ENCODE measurements at places on chromosomes 2 and 18.

GRCh38 chr2:86747711-86748639 is 27.9 kb downstream of the RMND5A start:
- DNase-seq, result no peak

- no peak for DNase-seq
Observed at GRCh38 chr2:38830526-38831159, 45.1 kb downstream of the DHX57 start.

DNA sequence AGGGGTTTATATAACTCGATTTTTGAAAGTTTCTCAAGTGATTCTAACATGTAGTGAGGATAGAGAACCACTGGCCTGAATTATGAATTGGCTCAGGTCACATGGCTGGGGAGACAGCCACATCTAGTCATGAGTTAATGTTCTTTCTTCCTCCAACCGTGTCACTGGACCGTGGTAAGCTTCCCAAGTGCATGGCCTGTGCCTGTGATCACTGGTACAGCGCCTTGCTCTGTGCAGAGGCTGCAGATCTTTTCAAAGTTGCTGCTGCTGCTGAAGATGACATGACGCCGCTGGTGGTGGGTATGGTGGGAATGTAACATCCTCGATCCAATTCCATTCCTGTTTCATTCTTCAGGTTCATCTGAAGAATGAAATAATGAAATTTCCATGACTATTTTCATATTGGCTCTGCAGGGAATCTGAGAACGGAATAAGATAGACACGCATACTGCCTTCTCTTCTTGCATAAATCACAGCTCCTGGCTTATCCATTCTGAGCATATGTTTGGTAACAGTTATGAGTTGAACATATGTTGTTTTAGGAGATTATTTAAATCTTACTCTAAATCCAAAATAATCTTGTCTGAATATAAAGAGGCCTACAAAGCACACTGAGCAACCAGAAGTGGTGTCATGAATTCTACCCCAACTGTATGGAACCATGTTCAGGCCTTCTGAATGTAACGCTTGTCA is 100.5 kb upstream of the THSD7B start:
- no peak for DNase-seq

DNA sequence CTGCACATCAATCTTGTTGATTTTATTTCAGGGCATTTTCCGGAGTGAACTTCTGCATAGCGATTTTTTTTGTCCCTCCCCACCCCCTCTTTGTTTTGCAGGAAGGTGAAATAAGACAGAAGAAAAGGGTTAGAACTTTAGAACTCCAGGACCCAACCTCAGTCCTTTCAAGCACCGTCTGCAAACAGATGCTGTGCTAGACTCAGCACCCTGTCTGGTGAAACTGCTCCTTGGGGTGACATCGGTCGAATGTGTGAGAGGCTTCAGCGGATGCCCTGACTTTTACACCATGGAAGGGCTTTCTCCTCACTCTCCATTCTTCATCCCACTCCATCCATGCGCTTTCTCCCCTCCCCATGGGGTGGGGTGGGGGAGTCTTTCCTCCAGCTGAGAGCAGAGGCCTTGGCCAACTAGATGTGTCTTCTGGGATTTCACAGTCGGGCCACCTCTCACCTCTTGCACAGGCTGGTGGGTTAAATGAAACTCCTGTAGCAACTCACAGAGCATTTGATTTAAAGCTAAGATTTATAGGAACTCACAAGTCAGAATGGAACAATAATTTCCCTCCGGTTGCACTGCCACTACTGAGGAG is 43.3 kb upstream of the EDAR start:
- no peak for DNase-seq

GRCh38 chr2:226797289-226797988 is 2.2 kb downstream of the IRS1 start:
- no peak for DNase-seq

DNA sequence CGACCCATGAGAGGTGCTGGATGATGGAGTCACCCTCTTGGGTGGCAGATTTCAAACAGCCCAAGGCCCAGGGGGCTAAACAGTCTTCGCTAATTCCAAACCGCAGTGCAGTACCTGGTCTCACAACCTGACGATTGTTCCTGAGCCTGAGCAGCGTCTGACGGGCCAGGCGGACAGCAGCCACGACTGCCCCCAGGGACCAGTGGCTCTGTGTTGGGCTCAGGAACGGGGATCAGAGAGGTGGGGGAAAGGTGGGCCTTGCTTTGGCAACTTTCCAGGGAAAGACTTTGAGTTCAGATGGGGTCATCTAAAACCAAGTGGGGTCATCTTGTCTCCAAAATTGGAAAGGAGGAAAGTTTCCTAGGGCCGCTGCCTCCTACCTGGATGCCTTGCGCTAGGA is 492 bp downstream of the COLEC11 start:
- DNase-seq, result no peak

GRCh38 chr2:200408428-200409316 is 101.2 kb downstream of the KCTD18 start:
- DNase-seq, result no peak

- peak; percentile 29 for DNase-seq
Observed at GRCh38 chr2:157628477-157629415, at the start of gene ACVR1C. TSS of gene ACVR1C (minus strand) at chr2:157628864. CDS start at chr2:157628644, 220 bp downstream.

- DNase-seq, result no peak
Observed at GRCh38 chr2:64770781-64771334, 117.1 kb upstream of the SERTAD2 start.

DNA sequence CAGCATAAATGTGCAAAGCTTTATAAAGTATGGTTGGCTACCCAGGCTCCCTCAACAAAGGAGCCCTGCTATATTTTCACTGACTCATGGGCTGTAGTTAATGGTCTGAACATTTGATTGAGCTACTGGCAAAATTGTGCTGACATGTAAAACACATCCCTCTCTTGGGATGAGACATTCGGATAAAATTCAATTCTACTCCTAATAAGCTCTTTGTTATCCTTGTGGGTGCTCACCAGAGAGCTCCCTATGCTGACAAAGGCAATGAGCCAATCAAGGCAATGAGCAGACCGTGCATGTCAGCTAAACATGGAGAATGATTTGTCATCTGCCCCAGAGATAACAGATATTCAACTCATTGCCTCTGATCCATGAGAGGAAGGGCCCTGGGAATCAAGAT is 27.7 kb downstream of the SERPINB8 start:
- no peak for DNase-seq

DNA sequence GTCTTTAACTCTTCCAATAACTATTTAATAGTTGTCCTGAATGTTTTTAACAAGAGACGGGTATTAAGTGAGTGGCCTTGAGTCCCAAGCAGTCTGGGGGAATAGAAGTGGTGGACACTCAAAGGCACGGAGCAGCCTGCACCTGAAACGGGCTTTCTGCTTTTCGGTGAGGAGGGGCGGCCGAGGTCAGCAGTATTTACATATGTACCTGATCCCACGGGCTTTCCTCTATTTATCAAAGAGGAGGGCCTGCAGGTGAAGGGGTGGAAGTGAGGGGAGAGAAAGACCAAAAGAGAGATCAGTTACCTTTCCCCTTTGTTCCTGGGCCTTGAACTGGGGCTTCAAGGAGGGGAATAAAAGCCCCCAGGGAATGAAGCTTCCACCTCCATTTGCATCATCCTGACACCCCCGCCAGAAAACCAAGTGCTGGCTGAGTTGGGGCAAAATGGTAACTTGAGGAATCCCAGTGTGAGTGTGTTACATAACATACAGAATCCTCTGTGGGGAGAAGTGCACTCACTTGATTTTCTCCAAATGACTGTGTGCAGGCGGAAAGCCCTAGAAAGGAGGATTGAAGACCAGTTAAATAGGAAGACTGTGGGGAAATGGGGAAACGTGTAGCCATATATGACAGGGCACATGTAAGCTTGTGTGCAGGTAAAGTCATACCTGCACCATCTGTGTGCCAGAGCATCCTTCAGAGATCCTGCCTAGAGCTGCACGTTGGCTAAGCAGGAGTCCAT is 12.4 kb downstream of the POU3F3 start:
- DNase-seq, result no peak

GRCh38 chr2:150413366-150413765 is 74.1 kb downstream of the RND3 start:
- no peak for DNase-seq

GRCh38 chr2:226325526-226325925 is 474.1 kb downstream of the IRS1 start:
- DNase-seq, result no peak

DNA sequence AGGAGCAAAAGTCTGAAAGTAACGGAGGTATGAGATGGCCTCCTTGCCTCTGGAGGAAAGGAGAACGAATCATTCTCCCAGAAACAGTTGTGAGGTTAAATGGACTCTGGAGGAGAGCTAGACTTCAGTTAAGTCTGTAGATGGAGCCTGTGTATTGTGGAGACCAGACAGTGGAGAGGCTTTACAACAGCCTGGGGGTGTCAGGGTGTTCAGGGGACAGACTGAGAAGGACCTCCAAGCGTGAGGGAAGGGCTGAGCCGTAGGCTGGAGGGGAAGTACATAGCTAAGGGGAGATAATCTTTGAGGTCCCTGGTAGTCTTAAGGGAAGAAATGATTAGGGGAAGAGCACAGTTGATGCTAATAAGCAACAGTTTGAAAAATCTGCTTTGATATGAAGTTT is 76.6 kb downstream of the GALNT1 start:
- DNase-seq, result no peak

GRCh38 chr18:22311301-22311700 is 106.4 kb downstream of the CTAGE1 start:
- no peak for DNase-seq

- peak; percentile 28 for DNase-seq
Observed at GRCh38 chr2:43221763-43222474, 4.5 kb downstream of the ZFP36L2 start.

DNA sequence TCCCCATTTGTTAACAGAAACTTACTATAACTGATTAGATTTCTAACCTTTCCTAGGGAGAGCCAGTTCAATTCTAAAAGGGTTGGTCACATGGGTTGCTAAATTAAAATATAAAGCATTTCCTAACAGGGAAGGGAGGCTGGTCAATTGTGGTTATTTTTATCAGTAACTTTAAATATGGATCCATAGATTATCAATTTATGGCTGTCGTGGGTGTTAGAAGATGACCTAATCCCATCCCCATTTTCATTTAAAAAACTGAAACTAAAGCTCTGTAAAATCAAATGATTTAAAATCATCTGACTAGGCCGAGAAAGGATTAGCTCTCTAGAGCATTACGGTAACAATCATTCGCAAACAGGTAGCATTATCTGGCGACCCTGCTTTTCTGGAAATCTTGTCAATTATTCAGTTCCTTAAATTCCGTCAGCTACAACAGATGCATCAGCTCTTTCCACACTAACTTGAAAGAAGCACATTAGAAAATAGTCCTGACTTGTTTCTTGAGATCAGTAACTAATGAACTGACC is 953 bp upstream of the HNRNPA3 start:
- no peak for DNase-seq

GRCh38 chr18:3118195-3119010 is 101.4 kb downstream of the MYOM1 start:
- no peak for DNase-seq

GRCh38 chr2:96265349-96265839 is 403 bp downstream of the TMEM127 start:
- peak; percentile 15 for DNase-seq

DNA sequence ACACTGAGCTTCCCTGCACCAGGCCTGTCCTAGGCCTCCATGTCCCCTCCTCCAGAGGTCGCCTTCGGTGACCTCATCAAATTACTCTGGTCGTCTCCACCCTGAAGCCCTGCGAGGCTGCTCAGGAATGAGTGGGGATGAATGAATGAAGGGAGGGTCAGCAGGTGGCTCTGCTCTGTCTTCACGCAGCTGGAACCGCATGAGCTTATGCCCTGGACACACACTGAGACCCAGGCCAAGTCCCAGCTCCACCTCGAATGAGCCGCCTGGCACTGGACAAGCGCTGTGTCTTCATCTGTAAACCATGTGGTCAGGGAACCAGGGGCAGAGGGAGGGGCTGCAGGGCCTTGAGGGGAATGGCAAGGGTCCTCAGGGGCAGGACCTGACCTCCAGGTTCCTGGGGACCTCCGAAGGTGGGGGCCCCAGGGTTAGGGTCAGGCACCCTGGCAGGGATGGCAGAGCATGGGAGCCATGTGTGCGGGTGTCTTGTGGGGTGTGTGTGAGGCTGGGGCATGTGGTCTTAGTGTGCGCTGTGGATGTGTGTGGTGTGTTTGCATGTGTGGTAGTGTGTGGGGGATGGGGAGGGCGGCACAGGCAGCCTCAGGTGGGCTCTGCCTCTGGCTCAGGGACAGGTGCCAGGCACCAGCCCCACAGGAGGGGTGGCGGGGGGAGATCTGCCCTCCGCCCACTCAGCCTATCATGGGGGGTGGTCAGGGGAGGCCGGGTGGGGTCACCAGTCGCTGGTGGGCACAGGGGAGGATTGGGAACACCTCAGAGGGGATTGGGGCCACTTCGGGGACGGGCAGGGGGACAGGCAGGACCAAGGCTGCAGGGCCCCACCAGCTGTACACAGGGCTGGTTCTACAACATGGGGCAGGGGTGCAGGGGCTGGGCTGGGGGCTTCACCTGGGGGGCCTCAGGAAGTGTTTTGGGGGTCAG is 13.9 kb downstream of the ODC1 start:
- DNase-seq, result no peak

DNA sequence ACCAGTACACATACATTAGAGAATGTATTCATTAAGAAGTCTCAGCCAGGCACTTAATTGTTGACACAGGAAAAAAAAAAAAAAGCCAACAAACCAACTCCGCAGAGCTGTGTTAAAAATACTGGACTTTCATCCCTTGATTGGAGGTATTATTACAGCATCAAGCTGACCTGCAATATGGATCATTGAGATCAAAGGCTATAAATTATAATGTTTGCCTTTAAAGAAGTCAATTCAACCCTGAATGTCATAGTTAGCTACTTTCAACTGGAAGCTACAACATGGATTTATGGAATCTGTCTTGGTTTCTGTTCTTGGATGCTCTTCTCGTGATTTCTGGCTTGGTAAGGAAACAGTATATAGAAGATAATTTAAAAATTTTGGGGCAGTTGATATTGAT is at the start of gene MEP1B:
Gene MEP1B, plus strand, starts transcription at position 250 of the 400 bp plus-strand sequence. Its CDS starts 32 bp downstream, at position 282.
- DNase-seq, result no peak

DNA sequence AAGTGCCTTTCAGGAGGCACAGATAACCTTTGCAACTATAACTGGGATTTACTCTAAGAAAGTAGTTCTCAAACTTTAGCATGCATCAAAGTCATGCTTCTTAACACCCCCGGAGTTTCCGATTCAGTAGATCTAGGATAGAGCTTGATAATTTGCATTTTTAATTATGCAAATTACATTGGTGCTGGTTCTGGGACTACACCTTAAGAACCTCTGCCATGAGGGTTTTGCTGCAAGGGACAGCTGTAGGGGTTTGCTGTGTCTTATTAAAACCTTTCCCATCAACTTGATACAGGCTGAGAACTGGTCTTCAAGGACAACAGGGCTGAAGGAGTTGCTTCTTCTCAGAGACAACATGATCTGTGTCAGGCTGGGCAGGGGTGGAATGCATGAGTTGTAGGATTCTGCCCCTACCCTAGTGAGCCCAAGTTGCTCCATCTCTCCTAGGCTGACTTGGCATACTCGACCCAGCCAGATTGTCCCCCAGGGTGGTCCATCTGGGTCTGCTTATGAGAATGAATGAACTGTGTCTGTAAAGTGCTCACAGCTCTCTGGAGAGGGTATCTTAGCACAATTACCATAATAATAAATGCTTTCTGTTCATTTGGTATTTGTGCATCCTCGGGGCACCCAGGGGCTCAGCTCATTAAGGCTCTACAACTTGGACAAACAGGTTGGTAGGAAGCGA is 232.7 kb downstream of the CLIP4 start:
- no peak for DNase-seq

- DNase-seq, result no peak
Observed at GRCh38 chr2:196230061-196230854, 58.9 kb upstream of the STK17B start.
